ENCODE measurements at places on chromosomes 13 and 19.

GRCh38 chr13:73522937-73523336 lies 464.1 kb downstream of the KLF5 start:
- no peak for DNase-seq

DNA sequence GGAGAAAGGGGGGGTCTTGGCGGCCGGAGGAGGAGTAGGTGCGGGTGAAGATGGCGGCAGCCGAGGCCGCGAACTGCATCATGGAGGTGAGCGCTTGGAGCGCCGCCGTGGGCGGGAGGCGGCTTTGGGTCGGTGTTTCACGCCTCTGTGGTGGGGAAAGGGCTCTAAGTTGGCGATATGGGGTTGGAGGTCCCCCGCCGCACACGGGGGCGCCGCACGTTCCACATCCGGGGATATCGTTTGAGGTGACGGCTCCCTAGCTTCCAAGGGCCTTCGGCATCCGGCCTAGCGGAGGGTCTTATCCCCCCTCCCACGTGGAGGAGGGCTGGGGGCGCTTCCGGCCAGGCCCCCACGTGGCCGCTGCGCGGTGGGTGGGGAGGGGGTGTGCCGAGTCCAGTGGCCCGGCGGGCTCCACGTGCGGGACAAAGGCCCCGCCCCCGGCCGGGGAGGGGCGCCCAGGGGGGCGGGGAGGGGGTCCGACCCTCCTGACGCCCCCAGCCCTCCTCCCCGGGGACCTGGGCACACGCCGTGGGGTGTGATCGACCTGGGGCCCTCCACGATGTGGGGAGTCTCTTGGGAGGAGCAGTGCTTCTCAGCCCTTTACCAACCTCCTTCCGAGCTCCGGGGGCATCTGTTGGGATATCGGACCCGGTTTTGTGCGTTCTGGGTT lies at the start of gene PRMT1:
Gene PRMT1 (plus strand): TSS at position 41 of the 670 bp plus-strand sequence. CDS start 10 bp downstream, at position 51.
- DNase-seq: no peak

DNA sequence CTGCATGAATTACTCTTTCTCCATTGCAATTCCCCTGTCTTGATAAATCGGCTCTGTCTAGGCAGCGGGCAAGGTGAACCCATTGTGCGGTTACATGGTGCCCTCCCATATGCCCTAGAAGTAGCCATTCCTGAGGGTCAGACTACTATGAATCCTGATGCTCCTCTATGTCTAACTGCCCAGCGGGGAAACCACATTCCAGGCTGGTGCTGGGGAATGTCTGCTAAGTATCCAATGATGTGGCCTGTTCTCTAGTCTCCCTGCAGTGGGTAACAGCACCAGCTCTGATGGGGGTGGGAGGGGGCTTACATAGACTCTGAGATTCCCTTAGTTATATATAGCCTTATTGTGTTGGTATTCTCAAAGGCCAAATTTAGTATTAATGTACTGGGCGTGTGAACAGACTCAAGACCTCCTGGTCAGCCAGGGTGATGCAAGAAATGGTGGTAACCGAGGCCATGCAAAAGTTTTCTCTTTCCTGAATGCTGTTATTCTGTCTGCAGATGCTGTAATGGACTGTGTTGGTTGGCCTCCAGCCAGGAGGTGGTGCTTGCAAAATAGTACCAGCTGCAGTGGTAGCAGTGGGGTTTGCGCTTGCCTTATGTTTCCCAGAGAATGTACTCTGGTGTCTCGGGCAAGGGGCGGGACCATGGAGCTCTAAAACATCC lies 564.8 kb upstream of the SLITRK1 start:
- peak; percentile 96 for DNase-seq

DNA sequence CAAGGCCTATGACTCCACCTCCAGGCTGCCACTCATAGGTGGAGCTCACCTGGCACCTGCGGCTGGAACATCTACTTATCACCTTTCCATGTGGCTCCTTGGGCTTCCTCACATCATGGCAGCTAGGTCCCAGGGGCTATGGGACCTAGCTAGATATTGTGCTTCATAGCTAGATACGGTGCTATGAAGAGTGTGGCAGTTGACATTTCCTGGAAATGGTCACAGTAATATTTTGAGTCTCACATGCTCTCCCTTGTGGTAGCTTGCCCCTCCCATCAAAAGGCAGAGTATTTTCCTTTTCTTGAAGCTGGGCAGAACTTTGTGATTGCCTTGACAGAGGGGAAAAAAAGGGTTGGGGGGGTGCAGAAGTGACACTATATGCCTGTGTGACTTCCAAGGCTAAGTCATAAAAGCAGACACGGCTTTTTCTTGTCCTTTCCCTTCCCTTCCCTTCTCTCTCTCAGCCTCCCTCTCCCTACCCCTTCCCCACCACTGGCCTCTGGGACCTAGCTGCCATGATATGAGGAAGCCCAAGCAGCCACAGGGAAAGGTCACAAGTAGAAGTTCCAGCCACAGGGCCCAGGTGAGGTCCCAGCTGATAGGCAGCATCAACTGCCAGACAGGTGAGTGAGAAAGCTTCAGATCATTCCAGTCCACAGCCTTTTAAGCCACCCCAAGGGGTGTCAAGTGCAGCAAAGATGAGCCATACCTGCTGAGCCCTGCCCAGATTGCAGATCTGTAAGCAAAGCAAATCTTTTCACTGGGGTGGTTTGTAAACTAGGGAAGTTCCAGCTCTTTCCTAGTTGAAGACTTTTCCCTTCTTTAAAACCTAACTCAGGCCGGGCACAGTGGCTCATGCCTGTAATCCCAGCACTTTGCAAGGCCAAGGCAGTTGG lies 6.9 kb upstream of the HIF3A start:
- no peak for DNase-seq

GRCh38 chr13:100349594-100349993 lies 239.0 kb downstream of the GGACT start:
- no peak for DNase-seq

- no peak for DNase-seq
Measured at GRCh38 chr13:46556418-46556779, 3.4 kb downstream of the LRCH1 start.

DNA sequence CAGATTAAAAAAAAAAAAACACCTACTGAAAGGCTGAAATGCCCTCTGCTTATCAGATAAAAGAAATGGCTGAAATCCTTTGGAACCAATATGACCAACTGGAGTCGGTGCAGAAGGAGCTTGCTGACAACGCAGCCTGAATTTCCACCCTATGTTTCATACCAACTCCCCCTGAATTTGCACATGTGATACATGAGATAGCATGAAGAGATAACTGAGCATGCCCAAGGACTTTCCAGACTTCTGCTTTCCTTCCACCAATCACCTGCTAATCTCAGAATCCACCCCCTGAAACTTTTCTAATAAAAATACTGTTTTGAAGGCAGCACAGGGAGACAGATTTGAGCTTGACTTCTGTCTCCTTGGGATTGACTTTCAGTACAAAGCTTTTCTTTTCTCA lies 32.2 kb upstream of the WDFY2 start:
- DNase-seq: no peak

- peak; percentile 84 for DNase-seq
Measured at GRCh38 chr19:1113030-1113985, 9.5 kb downstream of the GPX4 start.

GRCh38 chr13:59494560-59494970 lies 669.2 kb downstream of the DIAPH3 start:
- no peak for DNase-seq

DNA sequence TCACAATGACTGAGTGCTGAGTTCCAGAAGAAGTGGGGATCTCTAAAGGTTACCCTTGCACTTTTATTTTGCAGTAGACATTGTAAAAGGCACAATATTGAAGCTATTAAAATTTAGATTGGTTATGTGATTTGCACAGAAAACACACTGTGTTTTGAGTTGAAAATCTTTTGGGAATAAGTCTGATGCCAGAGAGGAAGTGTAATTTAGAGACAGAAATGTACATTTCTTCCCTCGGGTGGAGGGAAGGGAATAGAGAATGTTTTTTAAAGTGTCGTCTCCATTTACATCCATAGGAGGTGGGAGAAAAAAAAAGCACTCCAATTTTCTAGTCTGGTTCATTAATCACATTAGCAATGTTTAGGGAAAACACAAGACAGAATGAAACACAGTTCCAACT lies 465.8 kb downstream of the OLFM4 start:
- DNase-seq: no peak

GRCh38 chr13:114330086-114330485 lies 15.8 kb downstream of the CHAMP1 start:
- no peak for DNase-seq

- DNase-seq: no peak
Measured at GRCh38 chr19:32908641-32909190, 39.1 kb upstream of the SLC7A9 start.

DNA sequence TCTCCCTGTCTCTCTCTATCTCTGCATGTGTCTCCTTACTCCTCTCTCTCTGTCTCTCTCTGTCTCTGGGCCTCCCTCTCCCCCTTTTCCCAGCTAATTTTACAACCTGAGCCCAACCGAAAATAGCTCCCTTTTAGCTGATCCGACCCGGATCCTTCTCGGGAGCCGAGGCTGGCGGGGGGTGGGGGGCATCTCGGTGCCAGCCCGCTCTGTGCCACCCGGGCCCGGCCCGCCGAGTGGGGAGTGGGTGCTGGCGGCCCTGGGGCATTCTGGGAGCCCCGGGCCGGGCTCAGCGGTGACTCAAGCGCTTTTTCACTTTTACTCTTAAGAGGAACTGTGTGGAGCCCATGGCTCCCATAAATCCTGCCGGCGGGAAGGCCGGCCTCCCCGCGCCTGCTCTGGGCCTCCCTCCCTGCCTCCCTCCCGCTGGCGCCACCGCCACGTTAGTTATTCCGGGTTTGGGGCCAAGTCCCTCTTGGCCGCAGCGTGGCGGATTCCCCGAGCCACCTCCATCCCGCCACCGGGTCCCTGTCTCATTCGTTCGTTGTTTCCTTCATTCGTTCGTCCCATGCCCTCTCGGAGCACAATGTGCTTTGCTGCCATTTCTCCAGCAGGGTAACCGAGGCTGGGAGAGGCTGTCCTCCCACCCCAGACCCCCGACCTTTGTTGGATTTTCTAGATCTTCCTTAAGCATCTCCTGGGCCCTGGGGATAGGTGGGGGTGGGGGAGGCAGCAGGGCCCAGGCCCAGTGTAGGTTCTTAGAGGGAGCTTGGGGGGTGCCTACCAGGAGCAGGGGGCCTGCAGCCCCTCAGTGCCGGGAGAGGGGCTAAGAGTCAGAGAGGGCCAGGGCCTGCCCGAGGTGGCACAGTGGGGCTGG lies 3.2 kb downstream of the NFIC start:
- DNase-seq: no peak

DNA sequence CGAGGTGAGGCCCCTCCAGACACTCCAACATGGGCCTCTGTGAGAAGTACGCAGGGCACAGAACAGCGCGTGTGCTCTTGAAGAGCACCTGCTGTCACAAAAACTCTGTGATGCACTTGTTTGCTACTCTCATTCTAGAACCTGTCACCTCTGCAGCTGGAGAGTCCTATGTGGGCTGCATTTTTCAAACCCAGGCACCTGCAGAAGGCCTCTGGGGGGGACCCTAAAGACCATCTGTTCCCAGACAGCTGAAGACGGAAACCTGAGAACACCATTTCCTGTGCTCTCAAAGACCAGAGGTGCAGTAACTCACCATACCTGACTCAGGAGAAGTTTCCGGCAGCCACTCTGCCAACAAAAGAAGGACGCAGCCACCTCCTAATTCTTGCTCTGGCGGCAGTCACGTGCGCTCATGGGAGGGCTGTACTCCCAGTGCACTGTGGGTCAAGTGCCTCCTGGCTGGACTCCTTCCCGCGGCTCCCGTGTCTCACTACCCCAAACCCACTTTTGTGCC lies 28.1 kb downstream of the RANBP3 start:
- peak; percentile 64 for DNase-seq

DNA sequence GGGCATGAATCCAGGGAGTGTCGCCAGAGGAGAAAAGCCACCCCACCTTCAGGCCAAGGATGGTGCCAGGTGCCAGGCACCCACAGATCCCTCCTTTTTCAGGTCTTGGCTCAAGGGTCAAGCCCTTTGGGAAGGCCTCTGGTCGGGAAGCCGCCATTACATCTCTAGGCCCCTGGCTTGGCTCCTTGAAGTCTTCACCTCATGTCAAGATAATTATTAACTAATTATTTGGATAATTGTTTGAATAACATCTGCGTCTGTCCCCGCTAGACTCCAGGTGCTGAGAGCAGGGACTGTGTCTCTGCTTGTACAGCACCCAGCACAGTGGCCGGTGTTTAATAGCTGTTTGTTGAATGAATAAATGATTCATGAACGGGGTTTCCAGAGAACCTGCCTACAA lies 1.2 kb downstream of the KLK13 start:
- DNase-seq: no peak

DNA sequence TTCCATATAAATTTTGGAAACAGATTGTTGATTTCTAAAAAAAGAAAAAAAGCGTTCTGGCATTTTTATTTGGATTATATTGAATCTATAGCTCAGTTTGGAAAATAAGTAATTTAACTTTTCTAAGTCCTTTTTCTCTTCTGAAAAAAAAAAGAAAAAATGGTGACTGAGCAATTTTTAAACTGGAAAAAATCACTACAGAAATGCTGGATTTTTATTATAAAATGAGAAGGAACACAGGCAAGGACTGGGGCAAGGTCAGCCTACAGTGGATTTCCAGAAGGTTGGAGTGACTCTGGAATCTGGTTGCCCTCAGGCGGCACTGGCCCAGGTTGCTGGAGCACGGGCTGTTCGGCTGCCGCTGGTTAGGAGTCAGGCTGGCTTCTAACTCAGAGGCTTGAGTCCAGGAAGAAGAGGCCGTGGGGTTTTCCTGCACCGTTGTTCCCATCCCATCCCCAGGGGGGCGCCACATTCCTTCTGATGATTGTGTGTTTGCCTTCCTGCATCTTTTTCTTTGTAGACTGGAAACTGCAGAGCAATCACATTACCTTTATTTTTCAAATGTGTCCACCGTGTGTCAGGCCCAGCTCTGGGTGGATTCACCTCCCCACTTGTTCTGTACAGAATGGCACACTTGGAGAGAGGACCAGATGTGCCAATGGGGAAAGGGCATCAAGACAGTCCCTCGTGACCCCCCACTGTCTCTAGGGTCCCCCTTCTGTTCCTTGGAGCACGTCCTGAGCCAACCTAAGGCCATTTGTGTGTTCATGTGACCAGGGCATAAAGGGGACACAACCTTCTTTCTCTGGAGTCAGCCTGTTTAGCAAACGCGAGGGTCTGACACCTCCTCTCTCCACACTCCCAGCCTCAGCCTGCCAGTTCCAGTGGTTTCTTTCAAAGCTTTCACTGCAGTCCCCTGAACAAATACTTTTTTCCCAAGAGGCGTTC lies 44.5 kb upstream of the GTF3A start:
- DNase-seq: peak; percentile 88

DNA sequence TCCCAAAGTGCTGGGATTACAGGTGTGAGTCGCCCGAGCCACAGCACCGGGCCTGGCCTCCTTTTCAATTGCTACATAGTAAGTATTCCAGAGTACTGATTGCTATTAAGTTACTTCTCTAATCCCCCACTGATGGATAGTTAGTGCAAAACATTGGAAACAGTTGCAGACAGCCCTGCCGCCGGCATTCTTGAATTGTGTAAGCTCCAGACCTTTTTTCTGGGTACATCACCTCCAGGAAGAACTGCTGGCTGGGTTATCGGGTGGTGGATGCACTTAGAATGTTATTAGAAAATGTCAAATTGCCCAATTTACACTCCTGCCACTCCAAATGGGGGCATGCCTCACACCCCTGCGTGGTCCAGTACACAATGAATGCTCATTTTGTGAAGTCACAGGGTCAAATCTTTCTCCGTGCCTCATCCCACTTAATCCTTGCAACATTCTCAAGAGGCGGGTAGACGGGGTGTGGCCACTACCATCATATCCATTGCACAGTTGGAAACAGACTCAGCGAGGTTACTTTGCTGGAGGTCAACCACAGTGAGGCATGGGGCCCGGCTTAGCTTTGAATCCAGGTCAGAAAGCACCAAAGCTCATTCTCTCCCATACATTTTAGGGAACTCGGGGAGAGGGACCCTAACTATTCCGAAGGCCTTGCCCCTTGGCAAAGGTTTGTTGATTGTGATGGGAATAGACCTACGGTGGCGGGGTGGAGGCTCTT lies 1.0 kb upstream of the KDM4B start:
- DNase-seq: no peak

Data from SHP77 (cell line).